ENCODE measurements at places on chromosomes 4 and X. TPM values are rescaled to one million over a fixed set of nuclear protein-coding genes. Genes with fewer than 3 reads are reported as not detected.

CAPN6 gene
- not detected for polyA plus RNA-seq

SATL1 gene
- not detected for polyA plus RNA-seq

OTUD6A gene
- not detected for polyA plus RNA-seq

RHOH gene
- not detected for polyA plus RNA-seq

STAG2 gene
- 9.1 TPM for polyA plus RNA-seq

BEX5 gene
- polyA plus RNA-seq, result 0.73 TPM

GPC3 gene
- polyA plus RNA-seq, result not detected

SPARCL1 gene
- polyA plus RNA-seq, result not detected

UGT2B17 gene
- polyA plus RNA-seq, result not detected

MAGIX gene
- polyA plus RNA-seq, result 0.88 TPM

ADAM29 gene
- polyA plus RNA-seq, result not detected

GDPD2 gene
- 0.08 TPM for polyA plus RNA-seq

NAP1L2 gene
- polyA plus RNA-seq, result 0.13 TPM

FAM90A26 gene
- not detected for polyA plus RNA-seq

PAK3 gene
- 0.01 TPM for polyA plus RNA-seq

TMEM154 gene
- 5.1 TPM for polyA plus RNA-seq

SCML2 gene
- 0.92 TPM for polyA plus RNA-seq

POU3F4 gene
- not detected for polyA plus RNA-seq

C4orf51 gene
- not detected for polyA plus RNA-seq

MAGEB1 gene
- not detected for polyA plus RNA-seq

HHIP gene
- 239 TPM for polyA plus RNA-seq

TMEM255A gene
- polyA plus RNA-seq, result not detected

TRPC3 gene
- polyA plus RNA-seq, result not detected

VSIG1 gene
- polyA plus RNA-seq, result 3.5 TPM

GASK1B gene
- 160 TPM for polyA plus RNA-seq

SERTM2 gene
- polyA plus RNA-seq, result not detected

ZNF157 gene
- not detected for polyA plus RNA-seq

LYAR gene
- polyA plus RNA-seq, result 4.2 TPM

PARM1 gene
- 0.02 TPM for polyA plus RNA-seq

NOA1 gene
- 16.7 TPM for polyA plus RNA-seq

TMSB15A gene
- polyA plus RNA-seq, result 17.2 TPM

CYBB gene
- not detected for polyA plus RNA-seq
